ENCODE measurements at places on chromosomes 2 and 18.

DNA sequence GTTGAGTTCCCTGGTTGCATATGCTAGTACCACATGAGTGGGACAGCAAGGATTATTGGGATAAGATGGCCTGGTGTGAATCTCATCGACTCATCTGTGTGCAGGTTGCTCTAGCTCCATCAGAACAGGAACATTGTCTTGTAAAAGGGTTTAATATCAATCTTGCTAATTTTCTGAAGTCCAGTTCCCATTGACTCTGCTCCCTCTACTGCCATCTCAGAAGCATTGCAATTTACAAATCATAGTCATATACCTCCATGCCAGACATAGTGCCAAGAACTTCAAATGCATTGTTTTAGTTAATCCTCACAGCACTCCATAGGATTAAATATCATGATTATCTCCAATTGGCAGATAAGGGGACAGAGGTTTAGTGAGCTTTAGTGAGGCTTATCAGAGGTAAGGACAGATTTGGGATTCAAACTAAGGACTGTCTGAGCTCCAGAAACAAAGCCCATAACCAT lies 4.8 kb upstream of the STAT4 start:
- no peak for DNase-seq

- no peak for DNase-seq
Measured at GRCh38 chr2:205056151-205056561, 510.9 kb downstream of the PARD3B start.

DNA sequence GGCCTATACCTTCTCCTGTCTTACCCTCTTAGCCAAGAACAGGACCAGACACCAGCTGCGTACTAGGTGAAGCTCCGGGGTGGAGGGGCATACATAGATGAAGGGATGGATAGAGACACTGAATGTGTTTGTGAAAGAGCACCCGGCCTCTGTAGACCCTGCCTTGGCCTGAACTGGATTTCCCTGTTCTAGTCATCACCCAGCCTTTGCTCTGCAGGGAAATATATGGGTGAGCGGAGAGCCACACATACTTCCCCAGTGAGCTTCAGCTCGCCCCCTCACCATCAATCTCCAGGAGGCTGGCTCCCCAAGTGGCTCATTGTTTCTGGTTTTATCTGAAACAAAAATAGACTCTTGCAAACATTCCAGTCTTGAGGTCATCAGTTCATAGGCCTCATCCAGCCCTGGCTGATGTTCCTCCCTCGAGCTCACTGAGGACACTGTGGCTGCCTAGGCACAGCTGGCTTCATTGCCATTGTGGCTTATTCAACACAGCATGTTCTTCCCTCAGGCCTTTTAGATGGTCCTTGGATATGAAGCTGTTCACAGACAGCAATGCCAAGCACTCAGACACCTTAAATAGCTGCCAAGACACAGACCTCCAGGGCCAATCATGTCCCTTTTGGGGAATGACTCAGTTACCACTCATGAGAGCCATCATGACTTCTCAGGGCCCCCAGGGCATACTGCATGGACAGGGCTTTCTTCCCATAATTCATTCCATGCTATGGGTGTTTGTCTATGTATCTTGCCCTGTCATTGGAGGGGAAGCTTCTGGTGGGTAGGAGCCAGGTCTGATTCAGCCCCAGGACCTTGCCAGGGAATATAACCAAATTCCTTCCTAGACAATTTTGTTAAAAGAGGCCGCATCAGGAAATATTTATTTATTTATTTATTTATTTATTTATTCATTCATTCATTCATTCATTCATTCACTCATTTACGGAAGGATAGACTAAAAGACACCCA lies 82.4 kb downstream of the TTC32 start:
- no peak for DNase-seq

DNA sequence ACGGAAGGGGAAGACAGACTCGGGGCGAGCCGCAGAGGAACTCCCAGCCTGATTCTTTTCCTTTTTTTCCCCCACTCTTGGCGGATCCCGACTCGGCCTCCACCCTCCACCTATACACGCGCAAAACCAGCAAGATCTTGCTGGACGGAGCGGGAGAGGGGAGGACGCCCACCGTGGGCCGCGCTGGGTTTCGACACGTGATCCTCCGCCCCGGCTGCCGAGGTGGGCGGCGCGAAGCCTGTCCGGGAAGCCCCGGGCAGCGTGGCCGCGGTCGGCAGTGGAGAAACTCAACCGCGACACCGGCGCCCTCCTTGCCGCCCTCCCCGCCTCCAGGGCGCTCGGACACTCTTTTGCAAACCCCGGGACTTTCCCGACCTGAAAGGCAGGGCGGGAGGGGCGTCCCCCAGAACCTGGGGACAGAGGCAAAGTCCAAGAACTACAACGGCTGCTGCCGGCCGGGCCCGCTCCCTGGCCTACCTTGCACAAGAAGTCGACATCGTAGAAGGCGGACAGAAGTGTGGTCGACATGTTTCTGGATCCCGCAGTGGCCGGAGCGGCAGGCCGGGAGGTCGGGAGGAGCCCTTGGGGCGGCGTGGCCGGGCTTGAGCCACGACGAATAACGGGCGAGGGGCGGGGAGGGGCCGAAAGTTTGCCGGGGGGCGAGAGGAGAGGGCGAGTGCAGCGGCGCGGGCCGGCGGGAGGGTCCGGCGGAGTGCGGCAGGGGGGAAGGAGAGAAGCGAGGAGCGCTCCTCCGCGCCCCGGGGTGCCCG lies 433 bp downstream of the ZFP36L2 start:
- DNase-seq, result no peak

Measured in WTC11 (cell line).